Activated T-cell treated with anti-CD3 and anti-CD28 coated beads, Interleukin-2, amount 50 U/mL, for 24 hours (primary cell): ENCODE measurements at places on chromosomes 13 and 19.

DNA sequence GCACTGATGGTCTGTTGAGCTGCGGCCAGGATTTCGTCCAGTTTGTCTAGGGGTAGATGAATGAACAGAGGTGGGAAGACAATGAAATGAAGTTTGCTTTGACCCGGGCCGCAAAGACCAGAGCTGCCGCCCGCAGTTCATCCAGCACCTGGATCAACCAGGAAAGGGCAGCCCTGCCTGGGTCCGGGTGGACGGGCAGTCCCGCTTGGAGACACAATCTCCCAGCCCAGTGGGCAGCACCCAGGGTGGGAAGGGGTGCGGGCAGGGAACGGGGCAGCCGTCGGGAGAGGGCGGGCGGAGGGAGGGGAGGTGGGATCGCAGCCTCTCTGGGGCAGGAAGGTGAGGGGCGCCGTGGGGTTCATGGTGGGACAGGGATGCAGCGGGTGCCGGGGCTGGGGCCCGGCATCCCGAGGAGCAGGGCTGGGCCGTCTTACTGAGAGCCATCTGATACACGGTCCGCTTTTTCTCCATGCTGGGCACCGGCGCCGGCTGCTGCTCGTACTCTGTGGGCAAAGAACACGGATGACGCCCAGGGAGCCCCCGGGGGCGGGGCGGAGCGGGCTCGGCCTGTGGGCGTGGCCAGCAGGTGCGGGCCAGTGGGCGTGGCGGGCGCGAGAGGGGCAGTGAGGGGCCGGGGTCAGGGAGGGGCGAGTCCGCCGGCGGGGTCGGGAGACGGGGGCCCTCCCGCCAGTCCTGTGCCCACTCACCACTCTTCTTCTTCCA lies 33.1 kb downstream of the SHANK1 start:
- H3K27ac ChIP-seq, result no peak overlapping the region
- H3K36me3 ChIP-seq, result no peaks in the 10 kb centered on the region
- no peak for DNase-seq

GRCh38 chr13:77492982-77493381 lies 42.5 kb upstream of the SCEL start:
- H3K27me3 ChIP-seq, result peaks cover 2% of the 10 kb centered on the region
- no peak for DNase-seq
- no peak overlapping the region for H3K27ac ChIP-seq
- no peaks in the 10 kb centered on the region for H3K4me1 ChIP-seq
- no peaks in the 10 kb centered on the region for H3K36me3 ChIP-seq

GRCh38 chr13:85236413-85236812 lies 562.8 kb downstream of the SLITRK6 start:
- H3K4me3 ChIP-seq, result no peak overlapping the region
- H3K4me1 ChIP-seq, result no peaks in the 10 kb centered on the region

- no peaks in the 10 kb centered on the region for H3K4me1 ChIP-seq
- H3K27ac ChIP-seq, result no peak overlapping the region
- H3K27me3 ChIP-seq, result no peaks in the 10 kb centered on the region
Observed at GRCh38 chr13:52053460-52053859, 29.0 kb downstream of the UTP14C start.

DNA sequence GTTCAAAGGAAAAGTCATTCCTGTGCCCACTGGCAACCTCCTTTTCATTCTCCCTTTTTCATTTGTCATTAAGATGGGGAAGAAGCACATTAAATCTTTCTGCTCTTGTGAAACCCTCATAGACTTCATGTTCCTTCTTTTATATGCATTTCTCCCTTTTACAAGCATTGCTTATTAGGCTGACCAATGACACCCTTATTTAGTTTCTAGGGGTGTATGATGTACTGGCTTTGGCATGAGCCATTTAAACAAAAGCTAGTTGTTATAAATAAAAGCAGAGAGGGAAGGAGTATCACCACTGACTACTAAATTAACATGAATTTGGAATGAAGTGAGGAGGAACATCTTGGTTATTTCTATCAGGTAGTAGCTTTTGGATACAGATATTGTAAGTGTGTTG lies 68.2 kb upstream of the PCDH9 start:
- H3K4me3 ChIP-seq, result no peak overlapping the region
- H3K36me3 ChIP-seq, result no peaks in the 10 kb centered on the region
- no peak for DNase-seq
- no peaks in the 10 kb centered on the region for H3K27me3 ChIP-seq
- H3K27ac ChIP-seq, result no peak overlapping the region

- peak overlapping the region; percentile 36 for H3K4me3 ChIP-seq
- no peak overlapping the region for H3K27ac ChIP-seq
- H3K27me3 ChIP-seq, result no peaks in the 10 kb centered on the region
- no peak for DNase-seq
Observed at GRCh38 chr13:36822785-36823184, 3.8 kb downstream of the RFXAP start.

DNA sequence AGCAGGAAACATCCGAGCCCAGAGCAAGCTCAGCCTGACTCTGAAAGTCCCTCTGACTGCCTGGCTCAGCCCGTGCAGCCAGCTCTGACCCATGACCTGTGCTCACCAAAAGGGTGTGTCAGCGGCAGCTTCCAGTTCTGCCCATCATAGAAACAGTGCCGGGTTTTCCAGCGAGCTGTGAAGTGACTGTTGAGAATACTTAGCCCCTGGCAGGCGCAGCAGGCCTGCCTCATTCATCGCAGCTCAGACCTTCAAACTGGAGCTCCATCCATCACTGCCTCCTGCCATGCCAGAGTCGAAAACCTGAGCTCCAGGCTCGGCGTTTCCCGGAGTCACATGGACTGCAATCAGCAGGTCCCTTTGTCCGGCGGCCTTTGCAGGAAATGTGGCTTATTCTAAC lies 16.3 kb upstream of the GSX1 start:
- H3K4me1 ChIP-seq, result no peaks in the 10 kb centered on the region
- no peaks in the 10 kb centered on the region for H3K36me3 ChIP-seq
- no peak overlapping the region for H3K27ac ChIP-seq
- H3K4me3 ChIP-seq, result no peak overlapping the region

DNA sequence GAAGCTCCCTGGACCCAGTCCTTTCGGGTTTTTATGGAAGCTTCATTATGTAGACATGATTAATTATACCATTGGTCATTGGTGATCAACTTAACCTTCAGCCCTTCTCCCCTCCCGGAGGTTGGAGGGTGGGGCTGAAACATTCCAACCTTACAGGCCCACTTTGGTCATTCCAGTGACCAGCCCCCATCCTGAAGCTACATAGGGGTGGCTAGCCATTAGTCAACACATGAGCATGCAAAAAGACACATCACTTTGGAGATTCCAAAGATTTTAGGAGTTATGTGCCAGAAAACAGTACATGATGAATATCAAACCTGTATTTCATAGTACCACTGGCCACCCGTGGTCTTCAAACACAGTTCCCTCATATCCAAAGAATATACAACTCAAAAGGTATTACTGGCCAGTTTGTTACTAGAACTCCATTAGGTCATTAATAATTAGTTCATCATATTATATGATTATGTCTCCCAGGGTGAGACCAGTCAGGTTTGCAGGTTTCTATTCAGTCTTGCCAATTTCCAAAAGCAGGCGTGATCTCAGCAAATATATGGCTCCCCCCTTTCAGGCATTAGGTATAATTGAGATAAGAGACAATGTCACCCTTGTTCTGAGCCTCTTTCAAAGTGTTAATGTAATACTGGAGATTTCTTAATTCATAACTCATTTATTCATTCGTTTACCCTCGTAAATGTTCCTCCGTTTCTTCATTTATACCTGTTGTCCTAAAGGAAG lies 11.1 kb downstream of the PPP5C start:
- DNase-seq, result no peak
- H3K4me3 ChIP-seq, result no peak overlapping the region
- peaks cover 50% of the 10 kb centered on the region for H3K4me1 ChIP-seq
- no peak overlapping the region for H3K27ac ChIP-seq
- H3K36me3 ChIP-seq, result peaks cover 85% of the 10 kb centered on the region
- H3K27me3 ChIP-seq, result no peaks in the 10 kb centered on the region

DNA sequence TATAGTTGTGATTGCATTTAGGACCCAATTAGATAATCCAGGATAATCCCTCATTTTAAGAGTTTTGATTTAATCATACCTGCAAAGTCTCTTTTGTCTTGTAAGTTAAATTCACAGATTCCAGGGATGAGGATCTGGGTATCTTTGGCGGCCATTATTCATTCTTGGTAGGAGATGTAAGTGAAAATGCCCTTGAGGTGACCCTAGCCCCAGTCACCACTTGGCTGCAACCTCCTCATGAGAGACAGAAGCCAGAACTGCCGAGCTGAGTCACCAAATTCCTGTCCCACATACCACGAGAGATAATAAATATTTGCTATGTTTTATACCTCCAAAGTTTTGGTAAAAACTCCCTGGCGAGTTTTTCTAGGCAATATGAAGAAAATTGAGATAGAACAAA lies 389.4 kb downstream of the RFC3 start:
- no peak overlapping the region for H3K4me3 ChIP-seq
- no peaks in the 10 kb centered on the region for H3K27me3 ChIP-seq
- no peaks in the 10 kb centered on the region for H3K4me1 ChIP-seq
- no peak for DNase-seq

DNA sequence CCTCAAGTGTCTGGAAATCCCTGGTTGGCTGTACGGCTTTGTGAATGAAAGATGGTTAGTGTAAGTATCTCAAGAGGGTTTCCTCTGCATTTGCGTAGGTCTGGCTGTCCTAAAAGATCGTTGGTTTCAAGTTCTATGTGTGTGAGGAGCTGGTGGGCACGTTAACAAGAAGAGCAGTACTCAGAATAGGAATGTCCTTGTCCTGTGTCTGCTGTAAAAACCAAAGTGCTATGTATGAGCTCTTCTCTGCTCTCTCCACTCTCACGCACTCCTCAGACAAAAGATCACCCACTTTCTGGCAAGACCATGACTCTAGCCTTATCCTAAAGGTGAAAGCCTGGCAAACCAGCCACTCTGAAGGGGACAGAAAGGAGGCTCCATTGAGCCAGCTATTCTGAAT lies 39.1 kb downstream of the USP12 start:
- H3K36me3 ChIP-seq, result peaks cover 39% of the 10 kb centered on the region
- DNase-seq, result no peak
- peak overlapping the region; percentile 55 for H3K4me3 ChIP-seq
- no peaks in the 10 kb centered on the region for H3K27me3 ChIP-seq
